Activated CD4-positive, alpha-beta T cell treated with anti-CD3 and anti-CD28 coated beads, Interleukin-2, amount 50 U/mL, for 24 hours (primary cell): ENCODE measurements at places on chromosomes 5 and 9.

GRCh38 chr5:67038817-67039603 lies 157.6 kb downstream of the CD180 start:
- no peak for DNase-seq

- no peak for DNase-seq
Observed at GRCh38 chr9:134625361-134626068, 16.1 kb upstream of the COL5A1 start.

- no peak for DNase-seq
Observed at GRCh38 chr5:10291692-10292339, 15.9 kb downstream of the CMBL start.

- no peak for DNase-seq
Observed at GRCh38 chr5:88401686-88402085, 133.0 kb upstream of the TMEM161B start.

DNA sequence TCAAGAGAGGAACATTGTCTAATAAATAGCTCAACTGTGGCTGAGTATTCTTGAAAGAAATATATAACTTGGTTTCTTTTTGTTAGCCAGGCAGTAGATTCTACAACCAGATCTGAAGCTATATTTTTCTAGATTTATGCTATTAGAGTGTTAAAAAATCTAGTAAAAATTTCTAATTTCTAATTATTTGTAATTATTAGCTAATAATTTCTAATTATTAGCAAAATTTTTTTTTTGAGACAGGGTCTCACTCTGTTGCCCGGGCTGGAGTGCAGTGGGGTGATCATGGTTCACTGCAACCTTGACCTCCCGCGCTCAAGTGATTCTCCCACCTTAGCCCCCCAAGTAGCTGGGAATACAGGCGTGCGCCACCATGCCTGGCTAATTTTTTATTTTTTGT lies 2.8 kb downstream of the RAD17 start:
- no peak for DNase-seq

GRCh38 chr5:169201597-169201996 lies 99.3 kb downstream of the SLIT3 start:
- DNase-seq = no peak
